Skin of body (tissue), 3 donors: ENCODE measurements at places on chromosomes 3 and 15. TPM values are rescaled to one million over a fixed set of nuclear protein-coding genes. Genes with fewer than 3 reads are reported as not detected.

GRCh38 chr3:161851941-161852566 is 355.4 kb downstream of the OTOL1 start:
- DNase-seq, result peak; percentile 9

- DNase-seq, result no peak
These were observed 29.1 kb downstream of the RUVBL1 start for GRCh38 chr3:128094295-128095151.

GRCh38 chr3:70813311-70813710 is 500.9 kb upstream of the MDFIC2 start:
- DNase-seq, result no peak

DNA sequence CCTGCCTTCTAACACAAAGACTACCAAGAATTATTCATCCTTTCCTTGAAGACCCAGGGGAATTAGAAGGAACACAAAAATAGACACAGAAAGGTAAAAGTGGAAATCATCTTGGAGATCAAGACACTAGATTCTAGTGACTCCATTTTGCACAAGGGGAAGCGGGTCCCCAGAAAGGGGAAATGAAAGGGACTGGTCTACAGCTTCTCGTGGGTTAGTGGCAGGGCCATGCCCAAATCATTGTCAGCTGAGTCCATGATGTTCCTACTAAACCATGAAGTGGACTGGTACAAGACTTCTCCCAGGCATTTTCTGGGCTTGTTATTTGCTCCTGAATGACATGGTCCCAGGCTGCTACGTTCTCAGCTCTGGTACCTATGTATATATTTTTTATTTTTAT is 230.7 kb upstream of the TPRG1 start:
- no peak for DNase-seq

- DNase-seq, result no peak
These were observed 388.0 kb upstream of the WNT5A start for GRCh38 chr3:55875113-55875512.

GRCh38 chr3:10695595-10696285 is 120.3 kb upstream of the SLC6A11 start:
- DNase-seq, result no peak

- DNase-seq, result no peak
These were observed 36.3 kb downstream of the UBE2E2 start for GRCh38 chr3:23239211-23240068.

DNA sequence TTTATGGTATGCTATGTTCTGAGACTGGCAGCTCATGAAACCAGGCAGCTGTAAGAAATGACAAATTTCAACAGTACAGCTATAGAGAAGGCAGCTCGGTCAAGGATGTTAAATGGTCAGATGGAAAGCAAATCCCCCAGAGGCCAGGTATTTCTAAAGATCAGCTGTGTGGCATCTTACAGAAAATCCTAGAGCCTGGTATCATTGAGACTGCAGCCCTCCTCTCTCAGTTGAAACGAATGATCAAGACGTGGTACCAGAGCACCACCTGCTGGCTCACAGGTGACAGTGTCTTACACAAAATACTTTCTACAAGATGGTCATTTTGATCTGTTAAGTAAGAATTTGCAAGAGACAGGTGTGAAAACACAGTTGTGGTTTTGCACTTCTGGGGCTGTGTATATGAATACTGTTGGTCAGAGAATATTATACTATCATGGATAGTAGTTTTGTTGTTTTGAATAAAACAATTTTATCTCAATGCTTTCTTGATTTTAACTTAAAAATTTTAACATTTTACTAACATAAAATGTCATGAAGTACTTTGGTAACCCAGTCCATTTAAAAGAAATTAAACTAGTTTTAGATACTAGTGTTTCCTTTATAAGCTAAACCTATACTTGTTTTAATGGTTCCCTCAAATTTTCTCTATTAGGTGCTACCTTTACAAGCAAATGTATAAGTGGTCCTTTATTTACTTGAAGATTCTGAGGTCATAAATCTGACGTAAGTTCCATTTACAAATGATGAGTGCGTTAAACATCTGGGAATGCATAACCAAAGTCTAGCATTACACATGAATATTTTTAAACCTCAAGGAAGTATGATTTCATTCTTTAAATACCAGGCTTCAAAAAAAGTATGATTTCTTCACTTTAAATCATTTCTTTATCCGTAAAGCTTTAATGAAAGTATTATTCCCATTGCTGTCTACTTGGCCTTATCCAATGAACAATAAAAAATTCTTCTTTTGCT is 121.8 kb downstream of the PDZRN3 start:
- DNase-seq, result peak; percentile 72

- peak; percentile 16 for DNase-seq
These were observed 41.3 kb downstream of the MEIS2 start for GRCh38 chr15:37059086-37059485.

GRCh38 chr3:172323894-172324610 is 124.2 kb downstream of the GHSR start:
- DNase-seq, result no peak

- DNase-seq, result peak; percentile 37
These were observed 121.4 kb upstream of the RARB start for GRCh38 chr3:25306705-25307104.

GRCh38 chr3:19149368-19149767 is 1.1 kb downstream of the KCNH8 start:
- DNase-seq, result no peak

DNA sequence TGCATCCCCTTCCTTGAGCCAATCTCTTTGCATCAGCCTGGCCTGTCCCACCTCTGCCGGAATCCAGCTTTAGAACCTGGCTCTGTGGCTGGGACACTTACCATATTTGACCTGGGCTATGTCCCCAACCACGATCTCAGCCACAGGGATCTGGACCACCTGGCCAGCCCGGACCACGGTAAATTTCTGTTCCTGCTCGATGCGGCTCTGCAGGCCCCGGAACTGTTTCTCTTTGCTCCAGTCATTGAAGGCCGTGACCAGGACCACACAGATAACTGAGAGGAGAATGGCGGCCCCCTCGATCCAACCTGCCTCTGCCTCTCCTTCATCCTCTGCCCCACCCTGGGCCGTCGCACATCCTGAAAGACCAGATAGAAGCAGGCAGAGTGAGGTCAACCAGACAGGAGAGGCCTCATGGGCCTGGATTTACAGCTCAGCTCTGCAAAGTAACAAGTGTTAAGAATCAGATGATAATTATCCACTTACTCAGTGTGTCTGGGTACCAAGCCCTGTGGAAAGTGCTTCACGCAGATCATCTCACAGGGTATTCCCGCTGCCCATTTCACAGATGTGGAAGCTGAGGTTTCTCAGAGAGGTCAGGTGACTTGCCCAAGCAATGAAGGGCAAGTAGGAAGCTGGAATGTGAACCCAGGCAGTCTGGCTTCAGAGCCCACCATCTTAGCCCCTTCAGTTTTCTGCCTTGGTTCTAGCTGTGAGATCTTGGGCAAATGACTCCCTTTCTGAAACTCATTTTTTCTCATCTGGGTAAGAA is 81.3 kb upstream of the SEC13 start:
- DNase-seq, result no peak

Gene GOLGA6A
- total RNA-seq, result 0.89 TPM

Gene DAPK2
- 9.7 TPM for total RNA-seq

Gene CFAP92
- 0.30 TPM for total RNA-seq

Gene MEX3B
- 14.9 TPM for total RNA-seq
